Mucosa of gallbladder (tissue), 1 donor: ENCODE measurements at places on chromosomes 1 and 21. TPM values are rescaled to one million over a fixed set of nuclear protein-coding genes. Genes with fewer than 3 reads are reported as not detected.

The MIB2 gene
- total RNA-seq, result 135 TPM

DNA sequence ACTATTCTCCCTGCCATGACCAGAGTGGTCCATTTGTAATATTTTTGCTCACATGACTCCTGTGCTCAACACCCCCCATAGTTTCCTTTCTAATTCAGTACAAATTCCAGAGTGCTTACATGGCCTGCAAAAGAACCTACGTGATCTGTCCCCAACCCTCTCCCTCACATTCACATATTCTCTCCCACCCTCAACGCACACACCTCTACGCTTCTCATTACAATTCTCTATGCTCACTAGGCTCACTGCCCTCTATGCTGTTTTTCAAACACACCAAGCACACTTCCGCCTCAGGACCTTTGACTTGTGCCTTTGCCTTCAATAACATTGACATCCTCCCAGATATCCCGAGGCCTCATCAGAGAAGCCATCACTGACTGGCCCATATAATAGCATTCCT lies 23.8 kb upstream of the FBXO28 start:
- DNase-seq, result no peak

GRCh38 chr1:223217781-223218180 lies 74.7 kb upstream of the TLR5 start:
- DNase-seq, result no peak

DNA sequence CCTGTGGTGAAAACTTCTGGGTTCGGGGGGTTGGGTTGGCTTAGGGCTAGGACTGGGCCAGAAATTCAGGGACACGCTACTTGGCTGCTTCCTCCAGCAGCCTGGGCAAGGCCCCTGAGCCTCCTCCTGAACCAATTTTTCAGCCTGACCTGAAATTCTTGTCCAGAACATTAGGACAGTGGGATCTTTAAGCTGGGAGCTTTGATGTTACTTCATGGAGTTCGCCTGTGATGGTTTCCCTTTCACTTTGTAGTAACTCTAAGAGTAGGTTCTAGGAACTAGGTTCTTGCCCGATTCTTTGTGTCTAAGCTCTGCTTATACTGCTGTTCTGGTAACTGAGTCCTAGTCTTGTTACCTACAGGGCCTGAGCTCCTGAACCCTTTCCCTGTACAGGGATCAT lies 75.3 kb downstream of the S1PR1 start:
- DNase-seq, result no peak

- peak; percentile 19 for DNase-seq
Observed at GRCh38 chr1:220957233-220957605, 78.0 kb downstream of the HLX start.
